Fibroblast of skin of back (primary cell): ENCODE measurements at places on chromosomes 5 and 9.

DNA sequence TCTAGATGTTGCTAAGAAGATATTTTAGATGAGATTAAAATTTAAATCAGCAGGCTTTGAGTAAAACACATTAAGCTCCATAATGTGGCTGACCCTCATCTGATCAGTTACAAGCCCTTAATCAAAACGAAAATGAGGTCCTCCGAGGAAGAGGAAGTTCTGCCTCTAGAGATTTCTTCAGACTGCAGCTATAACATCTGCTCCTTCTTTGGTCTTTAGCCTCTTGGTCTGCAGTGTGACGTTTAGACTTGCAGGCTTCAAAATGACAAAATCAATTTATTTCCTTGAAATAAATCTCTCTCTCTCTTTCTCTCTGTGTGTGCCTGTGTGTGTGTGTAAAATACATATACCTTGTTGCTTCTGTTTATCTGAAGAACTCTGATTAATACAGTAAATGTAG is 1429.8 kb upstream of the CDH9 start:
- DNase-seq = no peak

- no peak for DNase-seq
Measured at GRCh38 chr9:19171271-19171670, 44.0 kb upstream of the PLIN2 start.

DNA sequence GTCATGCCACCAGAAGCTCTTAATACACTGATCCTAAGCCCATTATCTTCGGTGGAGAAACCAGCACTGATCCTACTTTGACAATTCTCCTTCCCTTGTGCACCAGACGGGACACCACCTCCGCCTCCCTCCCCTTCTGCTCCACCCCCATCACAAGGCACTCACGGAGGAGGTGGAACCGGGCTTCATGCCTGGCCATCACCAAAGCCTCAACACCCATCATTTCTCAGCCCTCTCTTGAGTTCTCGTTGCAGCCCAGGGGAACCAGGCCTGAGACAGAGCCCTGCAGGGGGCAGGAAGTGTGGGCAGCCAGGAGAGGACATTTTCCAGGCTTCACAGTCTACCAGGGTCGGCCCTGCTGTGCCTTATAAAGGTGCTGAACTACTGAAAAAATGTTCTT is 160.5 kb downstream of the GOLPH3 start:
- no peak for DNase-seq

- no peak for DNase-seq
Measured at GRCh38 chr9:32866273-32866672, 82.9 kb downstream of the TMEM215 start.

- no peak for DNase-seq
Measured at GRCh38 chr9:20702570-20702969, 18.5 kb downstream of the FOCAD start.
